Pancreas (tissue), 10 donors: ENCODE measurements at places on chromosomes 5 and 9.

- DNase-seq = no peak
These were observed 16.3 kb downstream of the TMC1 start for GRCh38 chr9:72537671-72538070.

DNA sequence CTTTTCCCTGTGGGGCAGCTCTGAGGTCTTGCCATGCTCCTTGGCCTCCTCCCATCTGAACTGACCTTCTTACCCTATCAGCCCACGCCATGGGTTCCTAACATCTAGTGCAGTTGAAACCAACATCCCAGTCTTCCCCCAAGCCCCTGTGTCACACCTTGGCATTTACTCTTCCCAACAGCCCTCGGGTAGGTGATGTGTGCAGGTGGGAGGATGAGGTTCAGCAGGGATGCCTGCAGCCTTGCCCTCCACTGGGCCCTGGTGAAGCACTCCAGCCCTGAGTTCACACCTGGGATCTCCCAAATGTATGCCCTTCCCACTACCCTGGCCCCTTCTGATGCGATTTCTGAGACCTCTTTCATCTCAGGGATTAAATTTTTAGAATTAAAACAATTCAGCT, 15.5 kb downstream of the IRX2 start:
- DNase-seq = no peak

GRCh38 chr5:36152324-36153297, 700 bp downstream of the SKP2 start:
- DNase-seq = no peak

DNA sequence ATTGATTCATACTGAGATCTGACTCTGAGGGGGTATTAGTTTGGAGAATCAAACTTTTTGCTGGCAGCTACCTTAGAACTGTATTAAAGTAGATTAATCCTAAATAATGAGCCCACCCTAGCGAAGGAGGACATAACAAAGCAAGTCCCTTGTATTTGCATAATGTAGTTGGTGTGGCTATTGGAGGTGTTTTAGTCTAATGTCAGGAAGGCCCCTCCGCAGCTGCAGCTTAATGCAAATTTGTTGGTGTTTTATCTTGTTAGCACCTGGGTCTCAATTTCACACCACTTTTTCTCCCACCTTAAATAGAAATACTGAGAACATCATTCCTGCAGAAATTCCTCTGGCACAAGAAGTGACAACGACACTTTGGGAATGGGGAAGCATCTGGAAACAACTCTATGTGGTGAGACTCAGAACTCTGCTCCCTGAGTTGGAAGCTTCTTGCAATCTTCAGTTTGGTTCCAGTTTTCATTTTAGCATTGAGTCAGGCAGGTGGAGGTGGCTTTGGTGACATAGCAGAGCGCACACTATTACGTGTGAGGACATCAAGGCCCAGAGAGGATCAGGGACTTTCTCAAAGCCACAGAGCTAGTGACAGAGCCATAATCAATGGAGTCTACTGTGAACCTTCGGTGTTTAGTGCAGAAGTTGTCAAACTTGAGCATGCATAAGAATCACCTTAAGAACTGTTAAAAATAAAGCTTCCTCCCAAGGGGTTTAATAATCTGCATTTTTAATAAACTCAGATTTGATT, 33.9 kb downstream of the DOCK2 start:
- DNase-seq = no peak

DNA sequence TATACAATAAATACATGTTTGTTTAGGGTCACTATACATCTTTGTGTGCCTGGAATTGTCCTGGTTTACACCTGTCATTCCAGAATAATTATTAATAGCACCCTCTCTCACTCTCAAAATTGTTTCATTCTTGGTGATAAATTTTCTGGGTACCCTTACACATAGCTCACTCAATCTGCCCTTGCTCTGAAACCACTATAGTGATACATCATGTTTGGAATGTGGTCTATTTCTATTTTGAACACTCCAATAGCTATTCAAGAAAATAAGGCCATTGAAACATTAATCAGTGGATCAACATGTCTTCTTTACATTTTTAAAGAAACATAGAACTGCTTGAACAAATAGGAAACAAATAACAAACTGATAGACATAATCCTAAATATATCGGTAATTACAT, 158.7 kb downstream of the ARRDC3 start:
- no peak for DNase-seq

DNA sequence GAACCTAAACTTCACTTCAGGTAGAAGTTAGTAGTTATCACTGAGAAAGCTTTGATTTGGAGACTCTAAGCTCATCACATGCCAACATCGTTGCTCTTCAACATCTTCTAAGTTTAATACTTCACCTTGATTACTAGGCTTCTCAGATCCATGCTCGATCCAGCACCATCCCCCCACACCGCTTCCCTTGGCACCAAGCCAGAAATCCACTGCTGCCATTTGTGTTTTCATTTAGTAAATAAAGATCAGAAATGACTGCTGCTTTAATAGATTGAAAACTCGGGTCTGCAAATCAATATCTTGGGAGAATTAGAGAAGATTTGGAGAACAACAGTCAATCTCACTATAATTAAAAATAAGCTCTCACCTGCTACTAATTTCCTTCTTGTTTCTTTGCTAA, 214.7 kb upstream of the NR4A3 start:
- DNase-seq = no peak
